ENCODE measurements at places on chromosomes 2 and 18.

- no peak for DNase-seq
Measured at GRCh38 chr2:127735537-127736399, 34.5 kb downstream of the SFT2D3 start.

GRCh38 chr2:153487448-153487847 lies 8.9 kb upstream of the RPRM start:
- DNase-seq = no peak

DNA sequence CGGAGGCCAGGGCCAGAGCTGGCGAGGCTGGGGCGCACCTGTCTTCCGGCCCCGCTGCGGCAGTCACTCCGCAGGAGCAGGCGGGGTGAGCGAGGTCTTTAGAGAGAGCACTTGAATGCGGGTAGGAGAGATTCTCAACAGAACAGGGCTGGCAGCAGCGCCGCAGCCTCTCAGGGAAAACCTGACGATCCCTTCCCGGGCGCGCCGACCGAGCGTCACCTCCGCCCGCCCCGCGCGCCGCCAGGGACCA lies 526 bp downstream of the PRKRA start:
- DNase-seq = no peak

DNA sequence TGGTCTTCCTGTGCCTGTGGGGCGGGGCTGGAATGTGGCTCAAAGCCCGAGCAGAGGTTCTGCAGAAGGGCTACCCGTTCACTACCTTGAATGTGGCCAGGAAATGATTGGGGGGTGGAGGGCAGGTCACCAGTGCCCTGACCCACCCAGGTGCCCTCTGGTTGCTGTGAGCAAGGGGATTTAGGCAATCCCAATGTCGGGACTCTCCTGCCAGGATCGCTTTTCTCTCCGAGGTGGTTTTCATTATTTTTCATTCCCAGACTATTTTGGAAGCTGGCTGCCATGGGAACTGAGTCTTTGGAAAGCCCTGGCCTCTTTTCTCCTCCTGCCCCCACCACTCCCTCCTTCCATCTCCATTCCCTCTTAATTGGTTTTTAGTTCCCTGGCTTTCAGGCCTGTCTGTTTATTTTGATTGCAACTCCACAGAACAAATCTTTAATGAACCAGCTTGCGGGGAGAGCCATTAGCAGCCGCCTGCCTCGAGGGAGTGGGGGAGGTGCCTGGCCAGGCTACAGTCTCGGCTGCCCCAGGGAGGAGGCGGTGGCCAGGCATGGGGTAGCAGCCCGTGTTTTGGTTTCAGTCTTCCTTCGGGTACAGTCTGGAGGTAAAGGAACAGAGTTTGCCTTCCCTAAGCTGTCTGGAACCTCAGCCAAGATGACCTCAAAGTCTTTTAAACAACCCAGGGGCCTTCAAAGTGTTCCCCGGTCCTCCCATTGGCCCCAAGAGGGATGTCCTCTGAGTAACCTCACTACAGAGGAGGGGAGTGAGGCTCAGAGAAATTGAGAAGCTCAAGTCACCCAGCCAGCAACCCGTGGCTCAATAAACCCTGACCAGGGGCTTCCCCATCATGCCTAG lies 114.4 kb upstream of the HAAO start:
- no peak for DNase-seq

GRCh38 chr2:221635949-221636348 lies 63.8 kb upstream of the EPHA4 start:
- no peak for DNase-seq

DNA sequence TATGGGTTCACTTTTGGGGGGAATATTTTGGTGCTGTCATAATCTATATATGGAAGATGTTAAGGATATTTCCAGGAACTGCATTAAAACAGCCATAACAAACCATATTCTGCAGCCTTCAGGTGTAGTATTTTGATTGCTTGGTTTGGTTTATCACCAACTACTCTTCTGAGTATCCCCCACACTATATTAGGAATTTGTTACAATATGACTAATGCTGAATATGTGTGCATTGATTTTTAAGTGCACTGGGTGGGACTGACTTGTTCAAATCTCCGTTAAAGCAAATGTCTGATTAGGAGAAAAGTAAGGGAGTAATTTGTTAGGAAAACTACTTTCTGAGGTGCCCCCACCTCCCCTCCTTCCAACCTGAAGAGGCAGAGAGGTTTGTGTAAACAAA lies 47.7 kb downstream of the SPTBN1 start:
- no peak for DNase-seq

GRCh38 chr18:62828852-62829251 lies 113.5 kb downstream of the PHLPP1 start:
- DNase-seq = no peak

GRCh38 chr2:46385786-46386577 lies 88.8 kb downstream of the EPAS1 start:
- no peak for DNase-seq

- no peak for DNase-seq
Measured at GRCh38 chr2:9310798-9311197, 104.2 kb downstream of the ASAP2 start.

- DNase-seq = no peak
Measured at GRCh38 chr18:45896991-45897390, 70.1 kb downstream of the EPG5 start.

GRCh38 chr2:120316071-120316470 lies 29.9 kb upstream of the INHBB start:
- DNase-seq = no peak

GRCh38 chr2:141020346-141020745 lies 1110.5 kb downstream of the LRP1B start:
- DNase-seq = no peak

- DNase-seq = no peak
Measured at GRCh38 chr18:60951091-60951490, 382.1 kb upstream of the CDH20 start.

DNA sequence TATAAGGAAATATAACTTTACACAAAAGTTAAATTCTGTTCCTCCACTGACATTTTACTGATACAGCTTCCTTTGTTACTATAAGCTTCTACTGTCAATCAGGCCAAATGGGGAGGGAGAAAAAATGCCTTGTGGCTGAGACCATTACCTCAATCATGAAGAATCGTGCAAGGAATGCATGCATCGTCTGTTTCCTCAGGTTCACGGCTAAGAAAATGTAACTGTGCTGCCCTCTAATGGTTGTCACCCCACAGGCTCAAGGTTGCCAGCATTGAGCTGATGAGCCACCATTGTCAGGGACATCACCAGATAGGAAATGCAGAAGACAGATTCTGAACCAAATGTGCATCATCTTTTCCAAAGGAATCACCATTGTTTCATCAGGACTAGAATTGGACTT lies 426.9 kb downstream of the CDH2 start:
- DNase-seq = no peak

- no peak for DNase-seq
Measured at GRCh38 chr2:23327887-23328286, 57.1 kb upstream of the KLHL29 start.

DNA sequence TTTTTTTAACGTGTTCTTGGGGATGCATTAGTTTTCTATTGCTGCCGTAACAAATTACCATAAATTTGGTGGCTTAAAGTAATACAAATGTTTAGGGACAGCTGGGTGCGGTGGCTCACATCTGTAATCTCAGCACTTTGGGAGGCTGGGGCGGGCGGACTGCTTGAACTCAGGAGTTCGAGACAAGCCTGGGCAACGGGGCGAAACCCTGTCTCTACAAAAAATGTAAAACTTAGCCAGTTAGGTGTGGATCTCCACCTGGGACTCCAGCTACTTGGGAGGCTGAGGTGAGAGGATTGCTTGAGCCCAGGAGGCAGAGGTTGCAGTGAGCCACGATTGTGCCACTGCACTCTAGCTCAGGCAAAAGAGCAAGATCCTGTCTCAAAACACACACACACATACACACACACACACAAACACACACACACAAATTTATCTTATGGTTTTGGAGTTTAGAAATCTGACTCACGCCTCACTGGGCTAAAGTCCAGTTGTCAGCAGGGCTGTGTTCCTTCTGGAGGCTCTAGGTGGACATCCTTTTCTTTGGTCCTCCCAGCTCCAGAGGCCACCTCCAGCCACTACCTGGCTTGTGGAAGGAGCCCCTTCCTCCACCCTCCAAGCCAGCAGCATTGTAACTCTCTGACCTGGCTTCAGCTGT lies 76.1 kb downstream of the SEPTIN10 start:
- DNase-seq = no peak

GRCh38 chr2:85741833-85742455 lies 11.8 kb upstream of the ATOH8 start:
- DNase-seq = no peak

DNA sequence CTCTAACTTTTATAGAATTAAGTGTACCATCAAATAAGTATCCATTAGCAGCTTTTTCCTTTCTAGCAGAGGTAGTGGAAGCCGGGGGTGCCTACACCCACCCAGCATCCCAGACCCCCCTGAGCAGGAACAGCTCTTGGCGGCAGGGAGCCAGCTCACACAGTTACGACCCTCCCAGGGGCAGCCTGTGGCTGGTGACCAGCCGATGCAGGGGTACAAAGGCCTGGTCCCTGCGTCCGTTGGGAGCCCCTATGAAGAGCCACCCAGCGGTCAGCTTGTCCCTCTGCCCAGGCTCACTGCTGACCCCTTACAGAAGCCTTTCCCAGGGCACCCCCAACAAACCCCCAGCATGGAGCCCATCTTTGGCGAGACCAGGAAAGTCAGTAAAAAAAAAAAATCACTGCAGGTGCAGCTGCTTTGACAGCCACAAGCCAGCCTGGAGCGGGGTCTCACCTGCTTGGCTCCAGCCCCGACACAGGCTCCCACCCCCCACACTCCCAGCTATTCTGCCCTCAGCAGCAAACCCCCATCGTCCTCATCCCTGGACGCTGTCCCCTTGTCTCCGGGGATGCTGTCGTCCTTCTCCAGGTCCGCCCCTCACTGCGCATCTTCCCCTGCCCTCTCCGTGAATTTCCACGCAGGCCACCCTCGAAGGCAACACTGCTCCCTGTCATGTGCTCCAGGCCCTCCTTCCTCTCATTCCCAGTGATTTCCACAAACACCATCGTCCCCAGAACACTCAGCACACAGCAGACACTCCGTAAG lies 43.1 kb downstream of the GPC1 start:
- no peak for DNase-seq

DNA sequence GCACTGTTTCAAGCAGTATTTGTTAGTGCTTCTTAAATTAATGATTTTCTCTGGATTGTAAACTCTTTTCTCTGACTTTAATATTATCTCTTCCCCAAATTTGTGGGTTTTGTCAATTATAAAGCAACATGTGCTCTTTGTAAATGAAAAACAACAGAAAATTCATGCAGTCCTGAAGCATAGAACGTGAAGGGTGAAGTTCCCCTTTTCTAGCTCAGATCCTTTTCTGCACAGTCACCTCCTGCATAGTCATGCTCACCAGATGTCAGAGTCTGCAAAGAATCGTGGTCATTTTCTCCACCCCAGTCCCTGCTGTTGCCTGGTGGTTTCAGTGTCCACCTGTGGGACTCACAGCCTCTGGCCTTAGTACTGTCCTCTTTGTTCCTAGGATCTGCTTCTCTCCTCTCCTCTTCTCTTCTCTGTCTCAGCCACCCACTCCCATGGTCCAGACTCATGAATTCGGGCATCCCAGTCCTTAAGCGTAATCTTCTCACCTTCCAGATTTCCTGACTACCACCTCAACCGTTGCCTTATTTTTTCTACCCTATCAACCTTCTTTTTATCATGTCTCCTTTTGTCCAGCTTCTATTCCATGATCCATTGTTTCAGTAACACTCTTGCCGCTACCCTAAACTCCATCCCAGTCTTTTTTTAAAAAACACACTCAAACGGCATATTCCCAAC lies 229.1 kb downstream of the RTP5 start:
- no peak for DNase-seq

GRCh38 chr2:131521961-131522781 lies 5.5 kb upstream of the CCDC74A start:
- no peak for DNase-seq

- no peak for DNase-seq
Measured at GRCh38 chr2:105358593-105358992, 21.3 kb downstream of the C2orf49 start.

- DNase-seq = no peak
Measured at GRCh38 chr2:201928363-201928762, 105.3 kb upstream of the FZD7 start.

DNA sequence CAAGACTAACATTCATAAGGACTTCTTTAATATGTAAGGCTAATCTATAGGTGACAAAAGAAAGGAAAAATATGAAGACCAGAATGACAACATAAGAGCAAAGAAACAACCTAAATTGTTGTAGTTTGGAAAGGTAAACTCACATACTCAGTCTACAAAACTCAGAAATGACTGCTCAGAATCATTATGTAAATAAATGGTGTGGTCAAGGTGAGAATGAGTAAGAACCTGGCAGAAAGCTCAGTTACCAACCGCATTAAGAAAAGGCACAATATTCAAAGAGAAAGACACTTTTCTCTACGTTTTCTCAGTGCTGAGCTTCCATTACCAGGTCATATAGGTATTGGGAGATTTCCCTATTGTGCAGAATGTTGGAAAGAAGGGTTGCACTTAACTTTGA lies 15.8 kb downstream of the ATF2 start:
- no peak for DNase-seq

GRCh38 chr2:57698935-57699449 lies 347.6 kb upstream of the VRK2 start:
- no peak for DNase-seq

- no peak for DNase-seq
Measured at GRCh38 chr2:31013301-31013700, 124.9 kb downstream of the GALNT14 start.

- DNase-seq = no peak
Measured at GRCh38 chr2:27808418-27808817, 36.9 kb downstream of the MRPL33 start.

DNA sequence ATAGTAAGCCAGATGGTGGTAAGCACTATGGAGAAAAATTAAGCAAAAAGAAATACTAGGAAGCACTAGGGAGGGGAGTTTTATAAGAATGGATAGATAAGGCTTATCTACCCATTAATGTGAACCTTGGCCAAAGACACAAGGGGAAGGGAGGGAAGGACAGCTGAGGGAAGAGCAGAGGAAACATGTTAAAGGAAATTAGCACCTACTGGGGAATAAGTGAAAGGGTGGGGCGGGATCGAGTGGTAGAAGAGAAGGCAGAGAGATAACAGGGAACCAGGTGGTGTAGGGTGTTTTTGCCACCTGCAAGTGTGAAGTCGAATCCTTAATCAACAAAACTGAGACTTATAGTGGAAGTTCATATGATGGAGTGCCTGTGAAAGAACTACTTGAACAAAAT lies 1.7 kb downstream of the UNC80 start:
- DNase-seq = no peak

- DNase-seq = no peak
Measured at GRCh38 chr2:28429636-28430376, 37.1 kb downstream of the FOSL2 start.

DNA sequence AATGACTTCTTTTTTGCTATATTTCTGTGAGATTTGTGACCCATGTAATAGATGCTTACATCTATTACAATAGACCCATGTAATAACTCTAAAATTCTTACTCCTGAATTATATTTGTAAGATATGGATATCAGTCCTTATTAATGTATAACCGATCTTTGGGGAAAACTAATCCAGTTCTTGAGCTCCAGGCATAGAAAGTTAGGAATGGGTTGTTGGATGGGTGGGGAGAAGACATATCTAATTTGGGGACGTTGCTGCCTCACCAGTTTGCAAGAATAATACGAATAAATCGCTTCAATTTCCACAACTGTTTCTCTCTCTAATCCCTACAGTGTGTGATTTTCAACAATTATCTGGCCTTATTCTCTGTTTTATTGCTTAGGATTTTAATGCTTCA lies 13.5 kb downstream of the CAVIN2 start:
- no peak for DNase-seq
